ENCODE measurements at places on chromosomes 2 and 18.

DNA sequence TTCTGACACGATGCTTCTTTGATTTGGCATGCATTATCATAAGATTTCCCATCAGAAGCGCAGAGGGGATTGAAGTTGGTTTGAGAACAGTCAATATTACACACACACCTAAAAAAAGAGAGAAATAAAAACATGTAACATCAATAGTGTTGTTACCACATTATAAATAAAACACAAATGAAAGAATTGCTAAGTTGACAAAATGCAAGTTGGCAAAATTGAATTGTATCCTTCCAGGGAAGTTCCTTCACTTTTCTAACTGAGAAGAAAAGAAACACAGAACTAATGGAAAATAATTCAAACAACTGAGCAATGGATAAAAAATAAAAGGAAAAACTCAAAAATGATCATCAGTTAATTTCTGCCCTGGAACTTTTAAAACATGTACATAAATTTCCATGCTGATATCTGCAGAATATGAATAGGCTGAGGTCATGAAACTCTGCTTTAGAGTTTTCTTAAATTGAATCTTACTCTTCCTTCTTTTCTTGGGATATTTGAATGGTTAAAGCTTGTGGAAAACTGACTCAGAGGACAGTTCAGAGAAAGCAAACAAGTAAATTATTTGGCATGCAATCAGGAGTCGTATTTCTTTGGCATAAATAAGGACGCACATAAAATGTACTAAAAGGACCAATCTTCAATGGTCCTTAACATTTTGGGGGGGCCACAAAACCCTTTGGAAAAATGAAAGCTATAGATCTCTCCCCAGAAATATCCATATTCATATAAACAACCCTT, 152.4 kb upstream of the CAVIN2 start:
- no peak for DNase-seq

DNA sequence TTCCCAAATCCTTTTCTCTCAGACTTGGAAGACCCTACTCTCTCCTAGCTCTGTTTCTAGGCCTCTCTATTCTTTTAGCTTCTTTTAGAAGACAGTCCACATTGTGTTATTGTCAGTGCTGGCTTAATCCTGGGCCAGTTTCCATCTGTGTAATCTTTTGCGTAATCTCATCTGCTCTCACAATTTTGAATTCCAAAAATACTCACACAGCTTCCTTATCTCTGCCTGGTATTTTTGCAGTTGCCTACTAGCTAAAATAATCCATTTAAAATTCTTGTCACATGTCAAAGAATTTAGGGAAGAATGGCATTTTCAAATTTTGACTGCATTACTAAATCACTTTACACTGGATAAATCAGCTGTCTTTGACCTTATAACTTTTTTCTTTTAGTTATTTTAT, 200.6 kb upstream of the MEX3C start:
- DNase-seq: no peak

- DNase-seq: no peak
Measured at GRCh38 chr18:41886126-41886807, 68.8 kb upstream of the PIK3C3 start.

GRCh38 chr2:231482806-231483391, 18.6 kb upstream of the NCL start:
- peak; percentile 83 for DNase-seq

DNA sequence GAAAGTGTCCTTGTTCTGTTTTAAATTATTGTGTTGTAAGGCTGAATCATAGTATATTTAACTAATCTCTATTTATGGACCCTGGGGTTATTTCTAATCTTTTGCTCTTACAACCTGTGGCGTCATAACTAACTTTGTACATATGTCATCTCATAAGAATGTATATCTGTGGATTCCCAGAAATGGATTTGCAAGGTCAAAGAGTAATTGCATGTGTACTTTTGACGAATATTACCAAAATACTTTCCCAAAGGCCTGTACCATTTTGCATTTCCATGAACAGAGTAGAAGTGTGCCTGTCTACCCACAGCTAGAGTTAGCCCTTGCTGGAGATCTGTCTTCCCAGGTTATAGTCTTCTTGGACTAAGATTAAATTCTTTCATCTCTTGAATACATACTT, 42.8 kb downstream of the SEMA4F start:
- DNase-seq: no peak

GRCh38 chr2:210250622-210251021, 25.4 kb upstream of the ACADL start:
- DNase-seq: no peak

DNA sequence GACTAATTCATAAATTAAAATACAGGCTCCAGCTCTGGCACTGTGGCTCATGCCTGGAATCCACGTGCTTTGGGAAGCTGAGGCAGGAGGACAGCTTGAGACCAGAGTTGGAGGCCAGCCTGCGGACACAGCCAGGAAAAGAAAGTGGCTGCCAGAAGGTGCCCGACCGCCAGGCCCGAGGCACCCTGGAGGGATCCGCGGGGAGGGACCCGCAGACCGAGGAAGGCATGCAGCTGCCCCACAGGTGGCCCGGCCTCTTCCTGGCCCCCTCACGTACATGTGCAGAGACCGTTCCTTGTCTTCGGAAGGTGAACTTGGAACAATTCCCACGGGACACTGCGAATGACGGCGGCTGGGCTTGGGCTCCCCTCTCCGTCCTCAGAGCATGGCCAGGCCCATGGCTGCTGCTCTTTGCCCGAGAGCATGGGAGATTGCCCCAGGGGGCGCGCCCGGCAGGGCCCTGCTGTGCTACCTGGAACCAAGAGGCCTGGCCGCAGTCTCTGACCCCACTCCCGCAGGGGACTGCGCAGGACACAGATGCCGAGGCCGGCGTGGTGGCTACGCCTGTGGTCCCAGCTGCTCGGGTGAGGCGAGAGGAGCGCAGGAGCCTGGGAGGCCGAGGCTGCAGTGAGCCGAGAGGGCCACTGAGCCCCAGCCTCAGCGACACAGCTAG, 55.6 kb upstream of the IMP4 start:
- no peak for DNase-seq

- no peak for DNase-seq
Measured at GRCh38 chr18:78822171-78822948, 157.3 kb upstream of the SALL3 start.

DNA sequence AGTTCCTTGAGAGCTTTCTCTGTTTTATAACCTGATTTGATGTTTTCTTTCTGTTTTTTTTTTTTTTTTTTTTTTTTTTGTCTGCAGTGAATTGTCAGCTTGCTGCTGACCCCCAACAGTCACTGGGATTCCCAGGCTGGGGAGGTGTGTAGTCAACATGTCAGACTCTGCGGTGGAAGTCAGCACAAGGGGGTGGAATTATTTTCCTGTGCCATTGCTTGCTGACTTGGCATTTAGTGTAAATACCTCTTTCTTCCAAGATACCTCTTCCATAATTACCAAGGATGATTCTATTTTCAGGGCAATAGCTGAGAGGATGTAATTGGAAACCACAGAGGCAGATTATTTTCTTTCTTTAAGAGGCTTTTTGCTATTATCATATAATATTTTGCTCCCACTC, 266.3 kb downstream of the CCDC85A start:
- DNase-seq: no peak

GRCh38 chr2:218898109-218898878, 17.6 kb downstream of the WNT10A start:
- DNase-seq: no peak

- DNase-seq: no peak
Measured at GRCh38 chr2:60679036-60679780, 76.9 kb upstream of the PAPOLG start.

DNA sequence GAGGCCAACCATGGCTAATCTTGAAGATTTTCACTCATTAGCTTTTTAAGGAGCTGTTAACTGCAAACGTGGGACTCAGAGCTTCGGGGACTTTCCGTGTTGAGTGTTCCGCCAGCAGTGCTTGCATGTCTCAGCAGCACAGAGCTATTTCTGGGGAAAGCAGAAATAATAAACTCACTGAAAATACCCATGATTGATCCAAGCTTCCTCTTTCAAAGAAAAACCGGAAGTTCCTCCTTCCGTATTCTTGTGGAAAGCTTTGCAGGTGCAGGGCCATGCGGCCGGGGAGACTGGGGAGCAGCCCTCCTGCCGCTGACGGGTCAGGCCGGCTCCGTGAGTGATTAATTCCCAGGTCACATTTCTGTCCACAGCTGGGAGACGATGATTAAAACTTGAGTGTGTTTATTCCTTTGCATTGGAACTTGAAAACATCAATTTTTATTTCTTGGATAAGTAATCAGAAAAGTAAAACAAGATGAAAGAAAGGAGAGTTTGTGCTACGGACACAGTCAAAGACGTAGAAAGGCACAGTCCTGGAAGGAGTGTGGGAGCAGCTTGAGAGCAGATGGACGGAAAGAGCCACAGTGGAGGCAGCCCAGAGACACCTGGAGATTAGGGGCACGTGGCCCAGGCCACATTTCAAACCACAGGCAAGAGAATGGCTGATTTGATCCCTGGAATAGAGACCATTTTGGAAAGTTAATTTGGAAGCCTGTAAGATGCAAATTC, 54.2 kb upstream of the CTDP1 start:
- peak; percentile 36 for DNase-seq

DNA sequence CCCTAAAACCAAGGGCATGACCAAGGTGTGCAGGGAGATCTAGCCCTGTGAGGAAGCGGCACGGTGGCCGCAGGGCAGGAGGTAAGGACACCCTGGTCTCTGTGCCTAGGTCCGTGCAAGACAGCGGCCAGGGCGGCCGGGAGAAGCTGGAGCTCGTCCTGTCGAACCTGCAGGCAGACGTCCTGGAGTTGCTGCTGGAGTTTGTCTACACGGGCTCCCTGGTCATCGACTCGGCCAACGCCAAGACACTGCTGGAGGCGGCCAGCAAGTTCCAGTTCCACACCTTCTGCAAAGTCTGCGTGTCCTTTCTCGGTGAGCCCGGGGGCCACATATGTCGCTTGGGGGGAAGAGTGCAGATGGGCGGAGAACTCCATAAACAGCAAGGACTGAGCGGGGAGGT, 235.4 kb downstream of the ATAD2B start:
- DNase-seq: no peak

DNA sequence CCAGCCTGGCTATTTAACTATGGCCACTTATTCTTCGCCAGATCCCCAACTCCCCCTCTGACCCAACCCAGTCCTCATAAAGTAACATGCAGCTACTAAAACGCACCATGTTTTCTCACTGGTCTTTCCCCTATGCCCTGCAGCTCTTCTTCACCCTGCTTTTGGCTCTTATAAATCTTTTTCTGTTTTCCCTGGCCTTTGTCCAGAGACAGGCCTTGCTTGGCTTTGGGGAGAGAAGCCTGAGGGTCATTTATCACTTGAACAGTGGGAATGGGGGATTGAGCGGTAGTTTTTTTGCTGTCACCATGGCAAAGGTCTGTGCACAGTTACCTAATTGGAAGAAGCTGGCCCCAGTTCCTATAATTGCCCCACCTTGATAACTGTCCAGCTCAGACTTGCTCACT, 202.9 kb upstream of the NT5C1B start:
- DNase-seq: no peak

DNA sequence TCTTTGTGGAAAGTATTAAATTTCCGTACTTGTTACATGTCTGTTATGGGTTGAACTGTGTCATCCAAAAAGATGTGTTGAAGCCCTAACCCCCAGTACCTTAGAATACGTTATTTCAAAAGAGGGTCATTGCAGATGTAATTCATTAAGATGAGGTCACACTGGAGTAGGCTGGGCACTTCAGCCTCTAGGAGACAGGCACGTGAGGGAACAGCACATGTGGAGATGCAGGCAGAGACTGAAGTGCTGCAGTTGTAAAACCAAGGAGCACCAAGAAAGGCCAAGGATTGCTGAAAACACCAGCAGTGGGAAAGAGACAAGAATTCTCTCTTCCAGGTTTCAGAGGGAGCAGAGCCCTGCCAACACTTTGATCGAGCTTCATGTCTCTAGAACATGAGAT, 4.6 kb upstream of the RHBDD1 start:
- DNase-seq: no peak

- DNase-seq: no peak
Measured at GRCh38 chr2:32877587-32878510, 68.9 kb upstream of the LTBP1 start.

DNA sequence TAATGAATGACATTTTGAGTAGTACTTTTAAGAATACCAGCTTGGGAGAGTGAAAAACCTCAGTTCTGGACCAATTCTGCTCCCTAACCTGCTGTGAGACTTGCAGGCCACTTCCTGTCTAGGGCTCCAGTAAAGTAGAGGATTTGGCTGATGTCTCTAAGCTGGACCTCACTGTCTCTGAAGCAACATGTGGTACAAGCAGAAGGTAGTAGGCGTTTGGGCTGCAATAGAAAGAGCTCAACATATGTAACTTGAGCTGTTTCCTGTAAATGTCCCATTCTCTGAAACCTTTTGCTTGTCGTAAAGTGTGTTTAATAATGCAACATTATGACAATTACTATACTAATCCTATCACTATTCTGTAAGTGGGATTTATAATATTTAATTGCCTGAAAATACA, 213.1 kb downstream of the MYO3B start:
- DNase-seq: no peak

- DNase-seq: no peak
Measured at GRCh38 chr2:238296638-238297457, 8.4 kb upstream of the PER2 start.

DNA sequence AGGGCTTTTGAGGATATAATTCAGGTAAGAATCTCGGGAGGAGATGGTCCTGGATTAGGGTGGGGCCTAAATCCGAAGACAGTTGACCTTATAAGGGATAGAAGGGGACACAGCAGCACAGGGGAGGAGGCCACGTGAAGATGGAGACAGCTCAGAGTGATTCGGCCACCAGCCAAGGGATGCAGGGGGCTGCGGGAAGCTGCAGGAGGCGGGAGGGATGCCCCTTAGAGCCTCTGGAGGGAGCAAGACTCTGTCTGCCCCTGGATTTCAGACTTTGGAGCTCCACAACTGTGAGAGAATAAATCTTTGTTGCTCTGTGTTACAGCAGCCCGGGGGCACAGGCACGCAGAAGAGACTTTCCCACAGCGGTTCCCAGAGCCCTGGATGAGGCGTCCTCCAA, 143.7 kb downstream of the ASB1 start:
- no peak for DNase-seq

DNA sequence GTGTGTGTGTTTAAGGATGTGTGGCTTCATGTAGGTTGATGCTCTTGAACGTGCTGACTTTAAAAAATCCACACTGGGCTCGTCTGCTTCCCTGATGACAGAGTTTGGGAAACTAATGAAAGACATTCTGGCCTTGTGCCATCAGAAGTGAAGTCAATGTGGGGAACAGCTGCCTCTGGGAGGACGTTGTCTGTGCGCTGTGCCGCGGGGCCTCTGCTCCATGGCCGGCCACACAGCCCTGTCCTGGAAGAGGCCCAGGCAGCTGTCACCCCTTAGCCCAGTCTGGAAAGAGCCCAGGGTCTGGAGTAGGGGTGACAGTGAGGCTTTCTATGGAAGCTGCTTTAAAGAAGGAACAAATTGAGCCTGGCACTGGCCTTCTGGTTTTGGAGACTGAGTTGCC, 155.8 kb downstream of the SH3RF3 start:
- DNase-seq: no peak

- DNase-seq: no peak
Measured at GRCh38 chr2:199744724-199745123, 106.3 kb downstream of the FTCDNL1 start.

DNA sequence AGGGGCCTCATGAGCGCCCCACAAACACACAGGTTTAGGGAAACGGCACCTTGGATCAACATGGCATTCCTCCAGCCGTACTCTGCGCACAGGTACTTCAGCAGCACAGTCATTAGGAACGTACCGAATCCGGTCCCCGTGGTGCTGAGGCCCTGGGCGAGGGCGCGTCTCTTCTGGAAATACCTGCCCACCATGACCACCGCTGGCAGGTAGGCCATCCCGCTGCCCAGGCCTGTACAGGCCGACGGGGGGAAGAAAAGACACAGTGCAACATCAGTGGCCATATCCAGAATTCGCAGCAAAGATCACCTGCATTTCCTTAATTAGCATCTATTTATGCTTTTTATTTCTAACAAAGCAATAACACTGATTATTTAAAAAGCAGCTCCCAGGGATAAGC, 22.2 kb downstream of the SLC16A14 start:
- DNase-seq: no peak

All from GM18507 (cell line).